Mesendoderm (in vitro differentiated cells): ENCODE measurements at places on chromosomes 7 and 10.
A peak's percentile ranks its signal among the peaks of the same experiment; 100 is the strongest.

GRCh38 chr10:107899502-107900062, 735.1 kb upstream of the SORCS1 start:
- DNase-seq = no peak

- DNase-seq = no peak
Observed at GRCh38 chr10:89151857-89152256, 55.3 kb downstream of the CH25H start.

GRCh38 chr10:11610826-11611247, 613 bp downstream of the USP6NL start:
- DNase-seq = peak; percentile 62

GRCh38 chr10:76358743-76359395, 927.4 kb downstream of the LRMDA start:
- no peak for DNase-seq

DNA sequence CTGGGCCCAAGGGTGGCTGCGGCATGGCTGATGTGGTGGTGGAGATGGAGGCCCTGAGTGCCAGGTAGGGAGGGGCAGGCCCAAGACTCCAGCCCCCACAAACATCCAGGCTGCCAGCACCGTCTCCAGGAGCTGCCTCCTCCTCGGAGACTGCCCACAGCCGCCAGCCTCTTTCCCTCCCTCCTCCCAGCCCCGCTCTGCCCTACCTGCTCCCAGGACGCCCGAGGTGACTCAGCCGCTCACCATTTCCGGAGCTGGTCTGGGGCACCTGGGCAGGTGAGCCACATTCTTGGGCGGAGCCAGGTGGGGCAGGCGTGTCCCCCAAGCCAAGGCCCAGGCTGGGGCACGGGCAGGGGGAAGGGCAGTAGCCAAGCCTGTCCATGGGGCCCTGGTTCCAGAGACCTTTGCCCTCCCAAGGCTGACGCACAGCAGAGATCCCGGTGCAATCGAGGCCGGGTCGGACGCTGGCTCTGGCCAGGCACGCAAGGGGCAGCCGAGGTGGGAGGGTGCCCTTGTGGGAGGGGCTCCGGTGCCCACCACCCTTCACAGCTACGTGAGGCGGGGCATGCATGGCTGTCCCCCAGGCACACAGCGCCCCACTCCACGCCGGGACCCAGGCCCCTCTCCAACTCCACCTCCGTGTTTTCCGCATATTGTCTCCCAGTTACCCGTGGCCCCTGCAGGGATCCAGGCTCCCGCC, 8.8 kb downstream of the ADAP1 start:
- peak; percentile 87 for DNase-seq

- DNase-seq = no peak
Observed at GRCh38 chr10:119784340-119785067, 58.7 kb downstream of the INPP5F start.

DNA sequence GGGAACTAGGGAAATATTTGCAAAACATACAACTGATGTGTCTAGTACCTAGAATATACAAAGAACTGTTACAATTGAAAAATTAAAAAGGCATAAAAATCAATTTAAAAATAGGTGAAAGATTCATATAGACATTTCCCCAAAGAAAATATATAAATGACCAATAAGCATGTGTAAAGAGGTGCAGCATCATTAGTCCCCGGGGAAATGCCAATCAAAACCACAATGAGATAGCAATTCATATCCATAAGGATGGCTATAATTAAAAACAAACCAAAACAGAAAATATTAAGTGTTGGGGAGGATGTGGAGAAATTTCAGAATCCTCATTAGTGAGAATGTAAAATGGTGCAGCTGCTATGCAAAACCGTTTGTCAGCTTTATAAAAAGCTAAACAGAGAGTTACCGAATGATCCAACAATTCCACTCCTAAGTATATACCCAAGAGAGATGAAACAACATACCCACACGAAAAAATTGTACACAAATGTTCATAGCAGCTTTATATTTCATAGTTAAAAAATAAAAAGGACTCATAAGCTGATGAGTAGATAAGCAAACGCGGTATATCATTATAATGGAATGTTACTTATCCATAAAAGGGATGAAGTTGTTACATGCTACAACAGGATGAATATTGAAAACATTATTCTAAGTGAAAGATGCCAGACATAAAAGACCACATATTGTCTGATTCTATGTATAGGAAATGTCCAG, 210.1 kb upstream of the INHBA start:
- no peak for DNase-seq

DNA sequence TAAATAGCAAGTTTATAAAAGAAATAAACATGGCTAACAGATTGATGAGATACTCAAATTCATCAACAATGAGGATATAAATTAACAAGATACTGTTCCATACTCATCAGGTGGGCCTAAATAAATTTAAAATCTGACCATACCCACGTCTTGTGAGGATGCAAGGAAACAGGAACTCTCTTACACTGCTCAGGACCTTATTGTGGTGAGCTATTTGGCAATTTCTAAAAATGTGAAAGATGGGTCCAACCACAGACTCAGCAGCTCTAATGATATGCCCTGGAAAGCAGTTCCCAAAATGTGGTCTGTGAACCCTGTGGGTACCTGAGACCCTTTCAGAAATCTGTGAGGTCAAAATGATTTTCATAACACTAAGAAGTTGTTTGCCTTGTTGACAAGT, 21.5 kb downstream of the RPP38 start:
- DNase-seq = no peak

DNA sequence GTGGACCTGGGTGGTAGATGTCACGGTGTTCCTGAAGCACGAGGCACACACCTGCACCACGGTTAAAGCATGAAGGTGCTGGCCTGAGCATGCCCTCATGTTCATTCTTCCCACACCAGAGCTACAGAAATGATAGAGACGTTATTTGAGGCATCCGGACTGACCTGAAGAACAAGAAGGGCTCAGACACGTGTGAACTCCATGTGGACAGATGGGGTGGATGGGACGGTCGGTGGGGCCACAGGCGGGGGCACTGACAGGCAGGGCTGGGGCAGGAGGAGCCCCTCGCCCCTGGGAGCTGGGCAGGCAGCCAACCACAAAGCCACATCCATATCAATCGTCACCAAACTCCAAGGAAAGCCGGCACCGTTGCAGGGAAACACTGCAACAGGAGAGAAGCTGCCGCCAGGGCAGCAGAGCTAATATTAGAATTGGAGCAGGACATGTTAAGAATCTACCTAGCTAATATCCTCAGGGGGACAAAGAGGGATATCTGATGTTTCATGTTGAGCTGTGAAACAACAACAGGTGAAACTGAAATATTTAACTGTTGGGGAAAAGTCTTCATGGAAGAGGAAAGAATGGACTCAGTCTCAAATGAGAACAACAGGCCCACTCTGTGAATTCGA, 37.8 kb upstream of the DIP2C start:
- DNase-seq = no peak

DNA sequence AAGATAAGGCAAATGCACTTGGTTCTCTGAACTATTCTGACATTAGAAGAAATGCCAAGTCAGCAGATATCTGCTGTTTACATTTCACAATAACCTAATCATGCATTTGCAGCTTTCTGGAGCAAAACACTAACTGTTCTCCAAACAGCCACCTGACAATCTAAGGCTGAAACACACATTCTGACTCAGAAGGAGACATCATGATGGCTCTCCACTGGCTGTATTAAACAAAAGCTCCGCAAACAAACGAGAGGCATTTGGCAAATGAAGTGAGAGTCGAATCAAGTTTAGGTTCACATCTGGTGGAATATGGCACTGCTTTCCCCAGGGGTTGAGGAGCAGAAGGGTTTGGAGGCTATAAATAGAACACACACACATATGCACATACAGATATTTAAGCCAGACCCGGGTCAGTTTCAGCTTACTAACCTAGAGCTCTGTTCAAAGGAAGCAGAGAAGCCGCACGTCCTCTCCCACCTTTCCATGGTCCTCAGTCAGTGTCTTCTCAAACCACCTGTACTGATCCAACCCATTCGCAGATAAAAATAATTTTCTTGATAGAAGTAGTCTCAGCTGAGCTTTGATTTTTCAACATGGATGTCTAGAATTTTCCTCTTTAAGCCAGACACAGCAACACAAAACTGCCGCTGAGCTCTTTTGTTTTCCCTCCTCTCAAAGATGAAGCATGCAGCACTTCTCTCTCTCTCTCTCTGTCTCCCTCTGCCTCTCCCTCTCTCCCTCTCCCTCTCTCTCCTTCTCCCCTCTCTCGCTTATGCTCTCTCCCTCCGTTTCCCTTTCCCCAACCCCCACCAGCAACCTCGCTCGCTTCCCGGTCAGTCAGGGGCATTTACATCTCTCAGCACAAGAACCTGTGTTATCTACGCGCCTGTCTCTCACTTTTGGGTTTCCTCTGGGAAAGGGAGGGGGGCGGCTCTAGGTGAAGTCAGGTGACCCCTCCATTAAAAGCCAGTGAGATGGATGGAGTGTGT, 682.8 kb downstream of the MAGI2 start:
- peak; percentile 93 for DNase-seq

DNA sequence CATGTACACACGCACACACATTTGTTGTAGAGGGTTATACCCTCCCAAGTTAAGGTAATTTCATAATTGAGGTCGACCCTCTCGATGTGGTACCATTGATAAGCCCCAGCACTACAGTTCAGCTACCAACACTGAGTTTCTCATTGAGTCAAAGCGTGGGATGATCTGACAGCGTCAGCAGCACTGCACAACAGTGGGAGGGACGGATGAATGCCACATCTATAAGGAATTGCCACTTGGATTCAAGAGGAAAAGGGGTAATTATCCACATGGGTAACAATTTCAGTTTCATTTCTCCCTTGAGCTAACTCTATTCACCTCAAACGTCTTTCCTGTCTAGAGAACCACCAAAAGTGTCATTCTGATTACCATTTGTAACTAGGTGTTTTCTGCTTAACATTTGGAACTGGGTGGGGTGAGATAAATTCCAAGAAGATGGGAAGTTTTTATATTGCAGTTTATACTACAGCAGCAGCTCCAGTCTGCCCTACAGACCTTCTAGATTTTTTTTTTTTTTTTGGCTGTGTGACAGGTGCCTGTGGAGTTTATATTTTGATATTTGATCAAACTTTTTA, 342.9 kb downstream of the AUTS2 start:
- no peak for DNase-seq

DNA sequence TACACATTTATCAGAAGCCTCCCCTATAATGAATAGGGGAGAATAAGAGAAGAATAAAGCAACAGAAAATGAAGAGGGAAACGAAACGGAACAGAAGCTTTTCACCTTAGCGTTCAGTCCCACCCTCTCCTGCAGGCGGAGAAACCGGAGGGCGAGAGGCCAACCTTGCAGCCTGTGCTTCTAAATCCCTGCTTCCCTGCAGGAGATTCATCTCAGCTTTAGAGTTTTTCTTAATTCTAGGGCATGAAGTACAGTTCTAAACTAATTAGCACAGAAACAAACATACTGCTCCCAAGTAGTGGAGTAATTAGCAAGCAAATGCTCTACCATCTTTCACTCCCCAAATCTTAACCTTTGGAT, 107.2 kb downstream of the CUBN start:
- peak; percentile 68 for DNase-seq

- DNase-seq = peak; percentile 67
Observed at GRCh38 chr7:115005953-115006352, 84.1 kb downstream of the MDFIC start.

DNA sequence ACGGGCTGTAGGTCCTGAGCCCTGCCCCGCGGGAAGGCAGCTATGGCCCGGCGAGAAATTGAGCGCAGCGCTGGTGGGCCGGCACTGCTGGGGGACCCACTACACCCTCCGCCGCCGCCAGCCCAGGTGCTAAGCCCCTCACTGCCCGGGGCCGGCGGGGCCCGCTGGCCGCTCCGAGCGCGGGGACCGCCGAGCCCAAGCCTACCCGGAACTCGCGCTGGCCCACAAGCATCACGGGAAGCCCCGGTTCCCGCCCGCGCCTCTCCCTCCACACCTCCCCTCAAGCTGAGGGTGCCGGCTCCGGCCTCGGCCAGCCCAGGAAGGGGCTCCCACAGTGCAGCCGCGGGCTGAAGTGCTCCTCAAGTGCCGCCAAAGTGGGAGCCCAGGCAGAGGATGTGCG, 5.5 kb upstream of the CACUL1 start:
- no peak for DNase-seq

- no peak for DNase-seq
Observed at GRCh38 chr7:157043745-157044144, 33.3 kb upstream of the MNX1 start.

DNA sequence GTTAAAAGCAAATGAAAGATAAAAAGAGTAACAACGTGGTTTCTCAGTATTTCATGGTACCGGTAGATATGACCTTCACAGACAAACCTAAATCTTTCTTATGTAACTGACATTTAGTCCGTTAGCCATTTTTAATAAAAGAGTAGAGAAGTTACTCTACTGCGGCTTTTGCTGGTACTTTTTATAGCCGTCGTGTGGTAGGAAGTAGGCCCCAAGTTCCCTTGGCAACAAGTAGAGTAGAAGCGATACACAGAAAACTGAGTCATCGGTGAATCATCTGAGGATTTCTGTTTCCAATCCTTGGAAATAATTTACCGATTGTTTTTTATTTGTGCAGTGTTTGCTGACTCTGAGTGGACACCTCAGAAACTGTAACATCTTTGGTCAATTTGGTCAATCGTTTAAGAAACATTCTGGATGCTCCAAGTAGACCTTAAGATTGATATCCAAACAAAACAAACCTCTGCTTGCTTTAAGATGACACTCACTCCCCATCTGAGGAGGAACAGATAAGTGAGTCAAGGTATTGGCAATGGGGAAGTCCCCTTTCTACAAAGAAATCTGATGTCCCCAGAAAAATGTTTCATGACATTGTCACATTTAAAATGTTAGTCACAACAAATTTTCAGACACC, 63.9 kb upstream of the AHR start:
- DNase-seq = peak; percentile 58

- DNase-seq = no peak
Observed at GRCh38 chr10:71694567-71694968, 25.0 kb downstream of the C10orf105 start.

DNA sequence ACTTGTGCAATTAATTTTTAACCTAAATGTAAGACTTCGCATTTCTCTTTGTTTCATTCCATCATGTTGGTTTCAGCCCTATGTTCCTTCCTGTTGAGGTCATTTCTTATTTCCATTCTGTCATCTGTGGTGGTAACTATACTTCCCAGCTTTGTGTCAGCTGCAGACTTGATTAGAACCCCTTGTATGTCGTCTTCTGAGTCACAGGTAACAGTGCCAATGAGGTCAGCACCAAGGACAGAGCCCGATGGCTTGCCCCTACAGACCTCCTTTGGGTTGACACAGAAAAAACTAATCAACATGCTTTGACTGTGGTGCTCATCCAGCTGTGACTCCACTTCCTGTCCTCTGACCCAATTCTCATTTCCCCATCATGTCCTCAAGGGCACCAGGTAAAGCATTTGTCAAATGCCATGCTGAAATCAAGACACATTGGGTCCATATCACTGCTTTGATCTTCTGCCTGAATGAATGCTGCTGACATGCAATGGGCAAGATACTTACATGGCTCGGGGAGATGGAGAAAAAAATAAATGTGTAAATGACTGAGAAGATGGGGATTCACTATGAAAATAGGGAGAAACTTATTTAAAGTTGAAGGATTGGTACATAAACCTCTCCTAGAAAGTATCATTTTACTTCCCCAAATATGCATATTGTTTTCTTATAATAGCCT, 25.6 kb upstream of the CRTAC1 start:
- peak; percentile 75 for DNase-seq
